ENCODE measurements at places on chromosomes 2 and 18.

DNA sequence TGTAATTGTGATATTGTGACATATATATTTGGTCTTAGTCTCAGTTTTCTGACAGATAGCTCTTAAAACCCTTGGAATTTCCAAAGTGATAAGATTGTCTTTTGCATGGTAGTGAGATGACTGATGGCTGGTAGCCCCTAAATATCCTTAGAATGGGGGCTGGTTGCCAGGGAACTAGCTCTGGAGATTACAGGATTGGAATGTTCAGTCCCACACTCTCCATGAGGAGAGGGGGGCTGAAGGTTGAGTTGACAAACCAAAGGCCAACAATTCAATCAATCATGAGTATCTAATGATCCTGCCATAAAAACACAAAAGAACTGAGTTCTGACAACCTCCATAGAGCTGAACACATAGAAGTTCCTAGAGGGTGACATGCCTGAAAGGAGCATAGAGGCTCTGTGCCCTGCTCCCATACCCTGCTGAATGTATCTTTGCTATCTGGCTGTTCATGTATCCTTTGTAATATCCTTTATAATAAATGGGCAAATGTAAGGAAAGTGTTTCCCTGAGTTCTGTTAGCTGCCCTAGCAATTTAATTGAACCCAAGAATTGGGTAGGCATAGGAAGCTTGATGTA is 1680.3 kb upstream of the PIK3C3 start:
- no peak for DNase-seq

DNA sequence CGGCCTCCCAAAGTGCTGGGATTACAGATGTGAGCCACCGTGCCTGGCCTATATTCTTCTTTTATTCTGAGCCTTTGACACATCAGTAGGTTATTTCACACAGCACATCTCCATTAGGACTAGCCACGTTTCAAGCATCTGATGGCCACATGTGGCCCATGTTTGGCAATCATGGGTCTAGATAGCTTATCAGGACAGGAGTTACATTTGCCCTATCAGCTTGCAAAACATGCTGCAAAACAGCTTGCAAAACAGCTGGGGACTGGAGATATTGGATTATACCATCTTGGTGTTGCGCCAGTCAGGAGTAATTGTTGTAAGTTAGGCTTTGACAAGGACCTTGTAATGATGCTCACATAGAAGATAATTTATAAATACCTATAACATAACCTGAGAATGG is 94.9 kb downstream of the GBX2 start:
- DNase-seq, result peak; percentile 83

DNA sequence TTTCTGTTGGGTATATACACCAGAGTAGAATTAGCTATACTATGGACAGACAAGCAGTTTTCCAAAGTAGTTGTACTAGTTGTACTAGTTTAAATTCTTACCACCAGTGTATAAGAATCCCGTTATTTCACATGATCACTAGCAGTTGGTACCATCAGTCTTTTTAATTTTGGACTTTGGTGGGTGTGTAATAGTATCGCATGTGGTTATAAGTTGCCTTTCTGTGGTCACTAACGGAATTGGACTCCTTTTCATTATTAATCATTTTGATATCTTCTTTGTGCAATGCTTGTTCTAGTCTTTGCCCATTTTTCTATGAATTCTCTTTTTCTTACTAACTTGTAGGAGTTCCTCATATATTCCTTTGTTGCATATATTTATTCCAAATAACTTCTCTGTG is 89.8 kb downstream of the ASXL2 start:
- DNase-seq, result no peak

- DNase-seq, result no peak
Observed at GRCh38 chr2:190060626-190061025, 1.9 kb downstream of the MSTN start.

DNA sequence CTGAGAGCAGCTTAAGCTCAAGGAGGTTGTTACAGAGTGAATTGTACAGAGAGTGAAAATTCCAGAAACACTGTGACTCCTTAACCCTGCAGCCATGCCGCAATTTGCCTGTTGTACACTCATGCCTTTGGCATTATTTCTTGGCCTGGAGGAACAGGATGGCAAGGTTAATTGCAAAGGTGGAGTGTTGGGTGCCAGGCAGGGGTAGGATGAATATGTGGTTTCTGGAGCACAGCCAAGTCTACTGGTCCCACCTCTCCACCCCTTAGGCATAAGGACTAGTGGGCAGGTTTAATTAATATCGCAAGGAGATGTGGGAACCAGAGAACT is 250.2 kb downstream of the LRRTM1 start:
- DNase-seq, result no peak

DNA sequence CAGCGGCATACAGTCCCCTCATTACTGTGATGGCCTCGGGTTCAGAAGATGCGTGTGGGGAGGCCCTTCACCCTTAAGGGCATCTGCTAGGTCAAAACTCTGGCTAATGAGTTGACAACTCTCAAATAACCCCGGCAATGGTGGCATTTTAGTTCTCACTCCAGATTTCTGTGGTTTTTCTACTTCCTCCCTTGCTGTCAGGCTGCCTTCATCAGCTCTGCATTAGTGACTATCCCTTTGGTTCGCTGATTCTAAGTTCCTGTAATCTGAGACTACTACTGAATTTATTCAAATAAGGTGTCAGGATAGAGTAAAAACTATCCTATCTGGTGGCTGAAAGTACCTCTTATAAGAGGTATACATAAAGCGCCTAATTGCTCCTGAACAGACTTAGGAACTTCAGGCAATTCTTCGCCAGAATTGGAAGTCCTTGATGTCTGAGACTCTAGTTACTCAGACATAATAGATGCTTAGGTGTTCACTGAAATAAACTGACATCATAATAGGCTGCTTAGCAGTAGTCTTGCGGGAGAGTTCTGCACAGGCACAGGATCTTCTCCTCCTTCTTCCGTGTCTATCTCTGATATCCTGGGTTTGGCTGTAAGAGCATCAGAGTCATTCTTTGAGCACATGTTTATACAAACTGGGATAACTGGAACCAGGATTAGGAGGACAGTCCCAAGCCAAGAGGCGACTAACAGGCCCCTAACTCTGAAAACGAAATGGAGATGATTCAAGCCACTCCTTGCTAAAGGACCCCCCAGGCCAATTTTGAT is 194.5 kb downstream of the DNER start:
- no peak for DNase-seq

GRCh38 chr18:13284330-13285027 is 65.9 kb downstream of the LDLRAD4 start:
- DNase-seq, result no peak

DNA sequence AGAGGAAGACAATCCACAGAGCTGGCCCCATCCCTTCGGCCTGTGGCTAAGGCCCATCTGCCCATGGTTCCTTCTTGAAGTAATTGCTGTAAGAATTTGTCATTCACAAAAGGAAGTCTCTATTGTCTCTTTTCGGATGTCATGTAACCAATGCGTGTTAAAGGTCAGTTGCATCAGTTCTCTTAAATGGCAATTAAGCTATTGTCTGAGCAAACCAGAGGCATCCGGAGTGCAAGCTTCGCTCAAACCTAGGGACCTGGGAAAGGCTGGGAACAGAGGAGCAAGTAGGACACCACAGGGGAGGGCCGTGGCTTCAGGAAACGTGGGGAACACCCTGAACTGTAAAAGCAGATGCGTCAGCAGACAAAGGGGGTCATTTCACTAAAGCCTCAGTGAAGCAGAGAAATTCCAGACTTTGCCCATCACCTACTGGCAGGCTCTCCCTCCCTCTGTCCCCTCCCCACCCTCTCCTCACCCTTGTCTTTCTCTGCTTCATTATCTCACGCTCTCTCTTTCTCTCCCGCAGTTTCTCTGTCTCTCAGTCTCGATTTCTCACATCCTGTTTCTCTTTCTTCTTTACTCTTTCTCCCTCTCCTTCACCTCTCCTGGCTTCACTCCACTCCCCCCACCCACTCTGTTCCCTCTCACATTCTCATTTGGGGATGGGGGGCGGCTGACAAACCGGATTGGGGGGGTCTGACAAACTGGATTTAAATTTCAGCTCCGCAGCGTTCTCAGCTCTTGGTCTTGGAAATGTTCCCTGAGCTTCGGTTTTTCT is 204.6 kb upstream of the TNP1 start:
- no peak for DNase-seq

DNA sequence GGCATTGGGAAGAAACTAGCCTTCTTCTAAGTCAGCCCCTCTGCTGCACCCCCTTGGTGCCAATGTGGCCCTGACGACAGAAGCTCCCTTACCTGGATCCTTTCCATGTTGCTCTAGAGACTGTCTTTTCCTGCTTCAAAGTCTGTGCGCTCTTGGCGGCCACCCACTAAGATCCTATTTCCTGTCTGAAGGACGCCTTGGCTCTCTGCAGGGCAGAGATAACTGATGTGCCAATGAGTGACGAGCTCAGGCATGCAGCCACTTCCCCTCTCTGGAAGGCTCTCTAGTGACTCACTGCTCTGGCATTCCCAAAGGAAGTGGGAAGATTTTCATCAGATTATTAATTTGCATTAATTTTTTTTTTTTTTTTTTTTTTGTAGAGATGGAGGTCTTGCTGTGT is 273.5 kb downstream of the CDH20 start:
- DNase-seq, result peak; percentile 52

DNA sequence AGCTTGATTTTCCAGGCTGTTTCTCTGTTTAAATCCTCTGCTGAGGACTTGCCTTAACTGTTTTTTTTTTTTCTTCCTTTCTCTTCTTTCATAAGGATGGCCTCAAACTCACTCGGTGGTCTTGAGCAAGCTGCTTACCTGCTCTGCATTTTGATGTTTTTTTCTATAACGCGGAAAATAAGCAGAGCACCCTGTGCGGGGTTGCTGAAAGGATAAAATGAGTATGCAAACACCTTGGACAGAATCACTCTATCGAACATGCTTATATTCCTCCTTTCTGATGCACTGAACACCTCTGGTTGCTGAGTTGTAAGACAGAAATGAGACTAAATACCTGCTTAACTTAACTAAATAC is 41.1 kb upstream of the DSC1 start:
- DNase-seq, result no peak

GRCh38 chr2:23532391-23533337 is 147.7 kb downstream of the KLHL29 start:
- DNase-seq, result peak; percentile 87

- DNase-seq, result no peak
Observed at GRCh38 chr2:201942531-201942930, 91.1 kb upstream of the FZD7 start.

- no peak for DNase-seq
Observed at GRCh38 chr2:192196421-192197194, 1.9 kb upstream of the TMEFF2 start.

- no peak for DNase-seq
Observed at GRCh38 chr2:48114256-48114655, 208.0 kb upstream of the FBXO11 start.

GRCh38 chr2:176136374-176137251 is 7.1 kb downstream of the HOXD8 start:
- no peak for DNase-seq

DNA sequence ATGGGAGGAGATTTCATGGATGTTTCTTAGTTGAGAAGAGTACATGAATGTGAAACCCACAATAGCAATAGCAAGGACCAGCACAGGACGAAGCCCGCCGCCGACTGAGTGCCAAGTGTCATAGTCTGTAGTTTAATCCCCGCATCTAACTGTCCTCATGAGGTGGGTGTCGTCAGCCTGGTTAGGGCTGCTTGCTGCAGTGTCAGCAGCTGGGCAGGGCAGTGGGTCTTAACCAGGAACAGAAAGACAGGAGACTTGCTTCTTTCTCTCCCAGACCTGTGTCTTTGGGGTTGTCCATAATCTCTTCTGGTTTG is 146.6 kb downstream of the VAPA start:
- no peak for DNase-seq

DNA sequence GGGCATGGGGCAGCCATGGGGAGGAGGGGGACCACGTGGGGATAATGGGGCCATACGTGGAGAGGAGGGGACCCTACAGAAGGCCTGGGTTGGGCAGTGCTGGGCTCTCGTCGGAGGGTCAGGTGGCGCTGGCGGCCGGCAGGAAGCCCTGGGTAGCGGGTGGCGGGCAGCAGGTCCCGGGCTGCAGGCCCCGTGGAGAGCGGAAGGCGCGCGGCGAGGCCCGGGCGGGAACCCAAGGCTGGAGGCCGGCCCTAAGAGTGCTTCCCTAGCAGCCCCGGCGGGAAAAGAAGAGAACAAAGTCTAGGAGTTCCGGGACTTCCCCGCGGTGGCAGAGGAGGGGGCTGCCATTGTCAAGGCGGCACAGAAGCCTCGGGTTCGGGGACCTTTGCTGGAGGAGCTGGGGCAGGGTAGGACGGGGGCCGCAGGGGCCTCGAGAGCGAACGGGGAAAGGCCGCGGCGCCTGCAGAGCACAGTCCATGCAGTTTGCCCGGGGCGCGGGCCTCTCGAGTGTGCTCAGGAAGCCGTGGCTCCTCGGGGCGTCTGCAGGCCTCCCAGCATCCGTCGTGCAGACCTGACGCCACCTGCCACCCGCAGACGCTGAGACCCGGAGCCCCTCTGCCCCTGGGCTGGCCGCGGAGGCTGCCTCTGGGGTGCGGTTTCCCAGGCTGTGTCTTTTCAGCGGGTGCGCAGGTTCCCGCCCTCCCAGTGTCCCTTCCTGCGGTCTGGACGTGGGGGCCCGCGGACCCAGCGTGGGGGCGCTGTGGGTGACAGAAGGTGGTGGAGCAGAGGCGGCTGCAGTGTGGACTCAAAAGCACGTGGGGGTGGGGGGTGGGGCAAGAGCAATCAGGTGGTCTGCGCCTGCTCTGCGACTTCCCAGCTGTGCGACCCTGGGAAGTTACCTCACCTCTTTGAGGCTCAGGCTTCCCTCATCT is 19.4 kb upstream of the NCL start:
- DNase-seq, result no peak

All from DMS 273 treated with DMSO at 0.1 percent for 48 hours (cell line).